ENCODE measurements at places on chromosomes 1 and 21.

DNA sequence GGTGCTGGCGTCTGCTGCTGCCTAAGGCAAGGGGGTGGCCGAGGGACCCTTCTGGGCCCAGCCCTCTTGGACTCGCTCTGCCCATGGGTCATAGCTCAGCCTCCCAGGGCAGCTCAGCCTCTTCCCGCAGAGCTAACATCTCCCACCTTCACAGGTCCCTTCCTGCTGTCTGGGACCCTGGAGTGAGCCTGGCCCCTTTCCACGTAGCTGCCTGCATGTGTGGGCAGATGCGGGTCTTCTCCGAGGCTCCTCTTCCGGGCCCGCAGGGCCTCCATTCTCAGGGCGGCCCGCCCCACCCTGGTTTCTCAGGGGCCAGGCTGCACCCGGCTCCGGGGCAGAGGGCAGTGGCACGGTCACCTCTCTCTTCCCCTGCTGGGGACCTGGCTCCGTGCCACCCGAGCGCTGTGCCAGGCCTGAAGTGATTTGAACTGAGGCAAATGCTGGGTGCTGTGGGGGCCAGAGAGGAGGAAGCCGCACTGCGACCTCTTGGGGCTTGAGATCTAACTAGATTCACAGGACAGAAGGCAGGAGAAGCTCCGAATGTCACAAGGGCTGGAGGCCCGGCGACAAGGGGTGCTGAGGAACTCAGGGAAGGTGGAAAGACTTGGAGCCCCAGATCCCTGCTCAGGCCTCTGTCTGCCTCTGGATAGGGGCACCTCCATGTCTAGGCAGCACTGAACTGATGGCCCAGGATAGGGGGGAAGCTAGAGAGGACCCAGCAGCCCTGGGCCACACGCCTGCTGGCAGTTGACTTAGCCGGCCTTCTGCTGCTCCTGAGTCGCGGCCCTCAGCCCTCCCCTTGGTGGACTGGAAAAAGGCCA lies 40.7 kb downstream of the COQ8A start:
- no peak for DNase-seq

GRCh38 chr21:41011951-41012366 lies 156.0 kb upstream of the BACE2 start:
- no peak for DNase-seq

- DNase-seq, result no peak
Observed at GRCh38 chr1:162498496-162498810, 835 bp downstream of the UHMK1 start.

GRCh38 chr1:112006416-112007025 lies 17.1 kb upstream of the KCND3 start:
- no peak for DNase-seq

DNA sequence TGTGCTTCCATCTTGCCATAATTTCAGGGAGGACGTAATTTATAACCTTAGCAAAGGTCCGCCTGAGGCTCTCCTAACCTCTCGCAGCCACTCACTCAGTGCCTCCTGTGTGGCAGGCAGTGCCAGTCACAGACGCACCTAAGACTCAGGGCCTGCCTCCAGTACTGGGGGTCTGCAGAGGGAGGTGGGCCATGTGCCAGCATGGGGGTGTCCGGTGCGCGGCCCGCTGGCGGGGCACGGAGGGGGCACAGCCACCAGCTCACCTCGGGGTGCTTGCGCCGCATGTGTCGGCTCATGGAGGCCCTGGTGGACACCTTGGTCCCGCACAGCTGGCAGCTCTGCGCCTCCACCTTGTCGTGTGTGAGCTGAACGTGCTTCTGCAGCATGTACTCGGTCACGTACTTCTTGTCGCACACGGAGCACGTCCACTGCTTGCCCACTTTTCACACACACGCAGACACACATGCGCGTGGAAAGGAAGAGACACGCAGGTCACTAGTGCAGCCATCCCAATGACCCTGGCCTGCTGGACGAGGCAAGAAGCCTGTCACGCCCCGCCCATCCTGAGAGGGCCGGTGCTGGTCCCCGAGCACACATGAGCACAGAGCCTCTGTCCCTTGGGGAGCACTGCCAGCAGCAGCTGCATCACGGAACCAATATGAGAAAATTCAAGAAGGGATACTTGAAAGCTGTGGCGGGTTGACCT lies 43.2 kb upstream of the RIPK4 start:
- no peak for DNase-seq

DNA sequence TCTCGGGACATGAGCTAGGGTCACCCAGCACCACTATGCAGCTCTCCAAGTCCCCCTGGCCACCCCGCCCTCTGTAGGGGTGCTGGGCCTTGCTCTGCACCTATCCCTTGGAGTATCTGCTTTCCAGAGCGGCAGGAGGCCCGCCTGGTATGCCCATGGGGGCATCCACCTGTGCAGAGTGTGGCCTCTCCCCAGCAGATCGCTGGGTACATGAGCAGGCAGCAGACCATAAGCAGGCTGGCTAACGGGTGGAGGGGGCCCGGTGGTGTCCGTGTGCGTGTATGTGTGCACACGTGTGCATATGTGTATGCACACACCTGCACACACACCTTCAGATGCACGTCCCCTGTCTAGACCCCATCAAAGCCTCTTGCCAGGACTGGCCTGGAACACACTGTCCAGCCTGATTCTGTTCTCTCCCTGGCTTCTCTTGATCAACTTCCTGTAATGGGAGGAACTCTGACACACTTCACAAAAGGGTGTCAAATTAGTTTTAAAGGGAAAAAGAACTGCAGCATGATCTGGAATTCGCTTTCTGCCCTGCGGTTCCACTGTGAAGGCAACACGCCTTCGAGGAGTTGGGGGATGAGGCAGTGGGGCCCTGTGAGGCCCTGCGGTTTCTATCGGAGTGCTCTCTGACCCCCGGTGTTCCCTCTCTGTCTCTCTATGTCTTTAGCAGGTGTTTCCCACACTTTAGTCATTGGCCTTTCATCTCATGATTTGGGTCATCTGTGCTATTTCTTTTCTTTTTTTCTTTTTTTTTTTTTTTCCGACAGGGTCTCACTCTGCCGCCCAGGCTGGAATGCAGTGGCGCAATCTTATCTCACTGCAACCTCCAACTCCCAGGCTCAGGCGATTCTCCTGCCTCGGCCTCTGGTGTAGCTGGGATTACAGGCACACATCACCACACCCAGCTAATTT lies 17.2 kb upstream of the NPHP4 start:
- no peak for DNase-seq

Data from stimulated activated CD8-positive, alpha-beta memory T cell treated with anti-CD3 and anti-CD28 coated beads, Interleukin-15, amount 100 ng/mL, for 48 hours (primary cell).